Renal cortex interstitium (tissue), 15 donors: ENCODE measurements at places on chromosomes 7 and 10.

- DNase-seq, result no peak
Measured at GRCh38 chr10:69057951-69058297, 30.0 kb upstream of the SRGN start.

DNA sequence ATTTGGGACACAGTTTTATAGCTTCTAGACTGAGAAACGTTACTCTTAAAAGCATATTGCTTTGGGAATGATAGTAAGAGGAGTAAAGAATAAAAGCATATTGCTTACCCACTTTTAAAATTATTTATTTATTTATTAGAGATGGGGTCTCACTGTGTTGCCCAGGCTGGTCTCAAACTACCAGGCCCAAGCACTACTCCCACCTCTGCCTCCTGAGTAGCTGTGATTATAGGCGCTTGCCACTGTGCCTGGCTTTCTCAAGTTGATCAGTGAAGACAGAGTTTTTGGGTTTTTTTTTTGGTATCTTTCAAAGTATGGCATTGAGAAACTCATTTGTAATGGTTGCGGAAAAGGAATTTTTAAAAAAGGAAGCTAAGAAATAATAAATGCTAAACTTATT is 68.0 kb downstream of the AHCYL2 start:
- no peak for DNase-seq

- no peak for DNase-seq
Measured at GRCh38 chr10:63758080-63758479, 236.9 kb downstream of the REEP3 start.

- DNase-seq, result no peak
Measured at GRCh38 chr10:122504610-122504950, 43.2 kb downstream of the HTRA1 start.

DNA sequence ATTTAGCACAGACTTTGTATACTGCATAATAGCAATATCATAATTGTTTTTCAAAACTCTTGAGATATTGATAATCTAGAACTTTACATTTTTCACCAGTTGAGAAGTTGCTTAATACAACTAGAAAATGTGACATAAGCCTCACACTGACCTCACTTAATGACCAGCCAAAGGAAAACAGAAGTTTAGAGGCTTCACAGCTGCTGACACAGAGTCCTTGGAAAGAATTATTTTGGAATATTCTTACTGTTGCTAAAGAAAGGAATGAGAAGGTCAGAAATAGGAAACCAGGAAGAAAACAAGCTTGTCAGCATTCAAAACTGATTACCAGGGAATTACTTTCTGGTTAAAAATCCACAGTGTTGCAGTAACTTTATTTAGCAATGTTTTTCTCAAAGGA is 35.5 kb upstream of the WASL start:
- DNase-seq, result peak; percentile 49

DNA sequence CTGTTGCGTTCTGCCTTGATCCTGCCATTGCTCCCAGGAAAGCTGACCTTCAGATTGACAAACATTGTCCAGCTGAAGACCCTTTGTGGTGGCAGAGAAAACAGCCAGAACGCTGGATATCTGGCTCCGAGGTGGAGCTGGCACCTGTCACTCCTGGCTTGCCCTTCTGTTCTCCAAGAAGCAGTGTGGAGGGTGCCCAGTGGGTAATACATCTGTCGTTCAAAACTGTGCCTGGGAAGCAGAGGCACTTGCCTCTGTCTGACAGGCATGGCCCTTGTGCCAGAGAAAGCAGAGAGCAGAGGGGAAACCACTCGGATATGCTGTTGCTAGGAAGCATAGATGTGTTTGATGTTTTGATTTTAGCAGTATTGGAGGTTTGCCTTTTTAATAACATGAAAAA is 231.4 kb downstream of the BMPER start:
- no peak for DNase-seq

GRCh38 chr10:84542522-84543490 is 214.4 kb downstream of the CCSER2 start:
- no peak for DNase-seq

DNA sequence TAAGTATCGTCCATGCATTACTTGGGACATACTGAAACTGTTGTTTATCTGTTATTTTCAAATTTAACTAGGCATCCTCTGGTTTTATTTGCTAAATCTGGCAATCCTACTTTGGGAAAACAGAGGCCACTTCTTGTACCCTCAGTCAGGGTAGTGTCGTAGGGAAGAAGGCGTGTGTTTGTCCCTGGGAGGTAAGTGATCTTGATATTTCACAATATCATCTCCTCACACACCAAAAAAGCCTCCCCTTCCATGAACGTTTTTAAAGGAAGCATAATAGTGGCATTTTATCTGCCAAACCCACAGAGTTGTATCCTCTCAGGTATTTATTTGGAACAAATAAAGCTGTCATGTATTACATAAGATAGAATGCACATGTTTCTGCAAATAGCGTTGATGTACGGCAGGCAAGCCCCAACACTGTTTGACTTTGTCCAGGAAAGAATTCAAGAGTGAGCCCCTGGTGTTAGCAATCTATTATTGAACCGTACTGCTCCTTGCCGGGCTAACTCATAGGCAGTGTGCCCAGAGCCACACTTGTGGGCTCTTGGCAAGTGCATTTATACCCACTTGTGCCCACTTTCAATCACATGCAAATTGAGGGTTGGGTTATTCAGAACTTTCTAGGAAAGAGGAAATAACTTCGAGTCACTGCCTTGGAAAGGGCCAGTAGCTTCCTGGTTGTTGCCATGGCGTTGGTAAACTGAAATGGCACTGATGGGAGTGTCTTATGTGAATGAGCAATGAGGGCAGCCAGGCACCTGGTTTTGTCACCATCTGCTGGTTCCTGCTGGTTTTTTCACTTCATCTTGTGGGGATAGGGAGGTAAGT is 266.0 kb downstream of the USP6NL start:
- DNase-seq, result peak; percentile 21

DNA sequence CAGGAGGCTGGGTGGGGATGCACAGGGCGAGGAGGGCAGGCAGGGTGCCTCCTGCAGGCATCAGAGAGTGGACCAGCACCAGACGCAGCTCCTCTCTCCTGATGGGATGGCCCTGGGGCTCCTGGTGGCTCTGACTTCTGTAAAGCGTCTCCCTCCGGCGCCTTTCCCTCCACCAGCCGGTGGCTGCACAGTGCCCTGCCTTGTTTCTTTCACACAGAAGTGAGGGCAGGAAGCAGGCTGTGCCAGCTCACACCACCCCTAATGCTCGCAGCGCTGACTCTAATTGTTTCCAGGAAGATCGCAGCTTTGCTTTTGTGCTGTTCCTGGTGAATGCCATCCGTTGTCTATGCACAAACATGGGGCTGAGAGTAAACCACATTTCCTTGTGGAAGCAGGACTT is 152.3 kb upstream of the LANCL2 start:
- no peak for DNase-seq

- DNase-seq, result no peak
Measured at GRCh38 chr10:30115626-30115940, 56.2 kb upstream of the JCAD start.

DNA sequence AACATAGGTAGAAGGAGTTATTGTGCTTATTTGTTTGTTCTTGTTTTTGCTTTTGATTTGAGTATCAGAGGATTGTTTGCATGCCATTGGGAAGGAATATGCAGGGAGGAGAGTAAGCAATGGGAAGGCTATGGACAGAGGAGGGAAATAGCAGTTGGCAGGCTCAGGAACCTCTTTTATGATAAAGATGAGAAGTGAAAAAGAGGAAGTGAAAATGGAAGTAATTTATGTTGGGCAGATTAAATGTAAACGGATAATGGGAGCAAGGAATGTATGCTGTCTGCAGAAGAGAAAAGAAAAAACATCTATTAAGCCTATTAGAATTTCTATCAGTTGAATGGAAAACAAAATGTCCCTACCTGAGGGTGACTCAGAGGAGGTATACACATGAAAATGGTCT is 90.1 kb upstream of the NPSR1 start:
- DNase-seq, result no peak
